ENCODE measurements at places on chromosomes 1 and 21.

DNA sequence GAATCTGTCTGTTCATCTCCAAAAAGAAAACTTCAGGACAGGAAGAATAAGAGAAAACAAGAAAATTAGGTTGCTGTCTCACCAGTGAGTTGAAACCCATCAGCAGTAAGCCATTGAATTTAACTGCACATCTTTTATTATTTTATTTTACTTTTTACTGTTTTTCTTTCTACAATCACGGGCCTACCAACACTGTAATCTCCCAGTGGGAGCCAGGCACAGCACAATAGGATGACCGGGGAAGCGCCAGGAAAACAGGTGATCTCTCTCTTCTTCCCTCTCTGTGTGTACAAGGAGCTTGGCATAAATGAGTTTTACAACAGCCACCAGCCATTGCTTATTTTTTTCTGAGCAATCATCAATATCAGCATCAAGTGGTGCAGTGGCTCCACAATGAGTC is 113.1 kb upstream of the ESRRG start:
- DNase-seq: no peak

DNA sequence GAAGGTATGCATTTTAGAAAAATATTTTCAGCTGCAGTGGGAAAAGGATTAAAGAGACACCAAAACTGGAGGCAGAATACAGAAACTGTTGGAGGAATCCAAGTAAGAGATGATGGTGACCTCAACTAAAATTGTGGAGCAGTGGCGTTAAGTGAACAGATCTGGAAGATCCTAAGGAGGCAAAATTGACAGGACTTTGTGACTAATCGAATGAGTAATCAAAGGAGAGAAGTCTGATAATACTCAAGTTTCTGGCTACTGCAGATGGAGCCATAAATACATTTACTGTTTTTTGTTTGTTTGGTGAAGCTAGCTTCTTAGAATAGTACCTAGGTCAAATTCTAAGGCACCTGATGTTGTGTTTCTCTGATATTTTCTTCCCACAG is 3.1 kb downstream of the CTBS start:
- DNase-seq: no peak

- DNase-seq: no peak
Measured at GRCh38 chr1:94679332-94680038, 137.9 kb upstream of the F3 start.

DNA sequence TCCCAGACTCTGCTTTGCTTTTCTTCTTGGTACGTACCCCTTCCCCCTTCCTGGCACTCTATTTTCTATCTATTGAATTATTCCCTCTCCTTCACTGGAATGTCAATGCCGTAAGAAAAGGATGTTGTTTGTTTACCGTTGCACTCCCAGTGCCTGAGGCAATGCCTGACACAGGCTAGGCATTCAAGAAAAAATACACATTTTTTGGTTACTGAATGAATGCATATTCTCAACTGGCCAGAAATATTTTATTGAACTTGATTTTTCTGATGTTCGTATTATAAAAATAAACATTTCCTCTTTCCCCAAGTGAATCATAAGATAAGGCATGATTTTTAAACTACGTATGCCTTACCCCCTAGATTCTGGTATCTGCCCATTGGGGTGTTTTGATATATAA is 41.2 kb downstream of the GNG12 start:
- no peak for DNase-seq

DNA sequence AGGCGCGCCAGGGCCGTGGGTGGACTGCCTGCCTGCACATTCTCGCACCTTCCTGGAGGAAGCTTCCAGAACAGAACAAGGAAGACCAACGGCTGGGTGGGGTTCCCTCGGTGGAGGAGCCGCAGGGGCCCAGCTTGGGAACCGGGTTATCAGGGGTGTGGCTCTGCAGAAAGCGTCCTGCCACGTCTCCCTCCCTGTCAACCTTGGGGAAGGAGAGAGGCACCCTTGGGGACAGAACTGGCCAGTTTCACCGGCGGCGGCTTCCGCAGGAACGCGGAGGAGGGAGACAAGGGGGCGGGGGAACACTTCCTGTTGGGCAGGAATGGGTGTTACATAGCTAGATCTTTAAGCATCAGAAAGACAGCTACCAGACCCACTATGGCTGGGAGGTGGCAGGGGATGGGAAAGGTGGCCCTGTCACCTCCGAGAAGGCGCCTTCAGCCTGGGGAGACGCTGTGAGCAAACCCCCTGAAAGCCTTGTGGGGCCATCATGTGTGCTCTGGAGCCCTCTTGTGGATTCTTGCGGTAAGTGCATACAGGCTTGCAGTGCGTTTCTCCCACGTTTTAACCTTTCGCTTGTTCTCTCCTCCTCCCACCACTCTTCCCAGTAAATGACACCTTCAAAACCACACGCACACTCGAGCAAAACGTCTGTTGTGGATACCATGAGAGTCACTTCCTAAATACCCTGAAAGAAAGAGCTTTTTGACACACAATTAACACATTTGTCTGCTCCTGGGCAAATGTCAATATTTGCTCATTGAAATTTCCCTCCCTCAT is 3.8 kb upstream of the PLEKHA6 start:
- DNase-seq: peak; percentile 59

GRCh38 chr1:40936931-40937339 is 42.6 kb upstream of the CTPS1 start:
- DNase-seq: no peak

All from stimulated activated CD8-positive, alpha-beta memory T cell treated with anti-CD3 and anti-CD28 coated beads, Interleukin-12 subunit alpha, Interleukin-12 subunit beta, amount 100 ng/mL, for 1 hour (primary cell).